H4 (cell line): ENCODE measurements at places on chromosomes 6 and 20. TPM values are rescaled to one million over a fixed set of nuclear protein-coding genes. Genes with fewer than 3 reads are reported as not detected.

DNA sequence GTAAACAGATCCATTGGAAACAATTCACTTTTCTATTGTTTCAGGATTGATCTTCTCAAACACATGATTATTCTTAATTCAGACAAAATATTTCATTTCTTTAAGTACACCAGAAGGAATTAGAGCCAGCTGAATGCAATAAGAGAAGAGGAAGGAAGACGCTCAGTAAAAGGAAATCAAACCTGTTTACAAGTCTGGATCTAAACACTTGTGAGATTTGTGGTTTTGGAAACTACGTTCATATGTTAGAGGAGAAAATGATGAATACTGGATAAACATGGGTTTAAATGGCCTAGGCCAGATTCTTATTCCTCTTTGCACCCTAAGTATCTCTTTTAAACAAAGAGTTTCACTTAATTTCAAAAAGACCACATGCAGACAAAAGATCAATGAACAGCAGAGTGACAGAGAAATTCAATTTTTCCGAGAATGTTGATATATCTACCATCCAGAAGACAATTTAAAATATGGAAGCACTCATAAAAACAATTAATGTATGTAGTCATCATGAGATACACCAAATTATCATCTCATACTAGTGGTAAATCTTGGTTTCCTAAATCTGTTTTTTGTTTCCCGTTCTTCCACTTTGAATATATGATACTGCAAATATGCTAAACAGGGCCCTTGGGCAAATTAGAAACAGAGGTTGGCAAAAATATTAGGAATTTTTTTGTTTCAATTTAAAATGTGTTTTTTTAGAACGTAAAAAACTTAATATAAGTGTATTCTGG, 703.5 kb upstream of the CITED2 start:
- DNase-seq = no peak

GRCh38 chr6:89475101-89475500, 42.1 kb downstream of the ANKRD6 start:
- DNase-seq = no peak

DNA sequence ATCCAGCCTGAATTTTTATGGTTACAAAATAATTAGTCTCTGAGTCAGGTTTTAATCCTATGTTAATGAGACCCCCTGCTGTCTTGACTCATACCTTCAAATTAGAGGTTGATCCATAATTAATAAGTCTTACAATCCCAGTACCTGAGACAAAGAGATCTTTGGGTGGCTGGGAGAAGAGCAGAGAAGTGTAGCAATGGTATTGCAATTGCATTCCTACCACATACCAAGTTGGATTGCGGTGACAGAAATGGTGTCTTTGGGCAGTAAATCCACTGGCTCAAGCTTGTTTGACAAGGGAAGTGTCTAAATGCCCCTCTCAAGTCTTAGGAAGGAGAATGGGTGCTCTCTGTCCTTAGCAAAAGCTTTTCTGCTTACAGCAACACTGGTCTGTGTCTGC, 150.4 kb downstream of the BTBD3 start:
- no peak for DNase-seq

DNA sequence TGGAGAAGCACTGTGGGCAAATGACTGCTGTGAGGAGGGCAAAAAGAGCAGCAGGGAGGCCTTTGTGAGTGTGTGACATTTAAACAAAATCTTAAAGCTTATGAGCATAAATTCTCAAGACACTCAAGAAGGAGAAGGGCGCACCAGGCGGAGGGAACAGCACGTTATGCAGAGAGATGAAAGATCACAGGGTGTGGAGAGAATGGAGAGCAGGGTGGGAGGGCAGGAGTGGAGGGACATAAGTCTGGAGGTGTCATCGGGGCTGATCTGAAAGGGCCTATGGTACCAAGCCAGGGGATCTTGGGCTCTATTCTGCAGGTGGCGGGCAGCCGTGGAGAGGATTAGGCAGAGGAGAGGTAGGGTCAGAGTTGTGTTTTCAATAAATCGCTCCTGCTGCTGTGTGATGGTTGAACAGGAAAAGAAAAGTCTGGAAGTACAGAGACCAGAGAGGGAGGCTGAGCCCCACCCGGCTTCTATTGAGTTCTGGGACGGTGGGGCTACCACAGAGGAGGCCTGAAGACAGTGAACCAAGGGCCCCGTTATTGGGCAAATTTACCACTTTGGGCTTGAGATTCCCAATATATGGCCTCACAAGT, 24.3 kb upstream of the DLGAP4 start:
- DNase-seq = no peak

The VIP gene
- not detected in 2 replicates for total RNA-seq

GRCh38 chr20:15296422-15296821, 959.0 kb upstream of the FLRT3 start:
- no peak for DNase-seq

The EDEM2 gene
- total RNA-seq = 38.7 and 40.1 TPM in 2 replicates

The HCRTR2 gene
- not detected in 2 replicates for total RNA-seq

DNA sequence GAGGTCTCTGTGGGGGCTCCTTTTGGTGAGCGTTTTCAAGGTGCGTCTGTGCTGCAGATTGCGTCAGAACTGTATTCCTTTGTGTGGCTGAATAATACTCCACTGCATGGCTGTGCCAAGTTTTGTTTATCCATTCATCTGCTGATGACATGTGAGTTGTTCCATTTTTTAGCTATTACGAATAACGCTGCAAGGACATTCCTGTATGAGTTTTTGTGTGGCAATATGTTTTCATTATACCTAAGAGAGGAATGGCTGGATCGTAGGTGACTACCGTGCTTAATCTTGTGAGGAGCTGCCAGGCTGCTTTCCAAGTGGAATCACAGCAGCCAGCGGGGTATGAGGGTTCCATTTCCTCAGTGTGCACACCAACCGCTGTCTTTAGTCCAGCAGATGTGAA, 1.1 kb upstream of the DACT2 start:
- DNase-seq = no peak

DNA sequence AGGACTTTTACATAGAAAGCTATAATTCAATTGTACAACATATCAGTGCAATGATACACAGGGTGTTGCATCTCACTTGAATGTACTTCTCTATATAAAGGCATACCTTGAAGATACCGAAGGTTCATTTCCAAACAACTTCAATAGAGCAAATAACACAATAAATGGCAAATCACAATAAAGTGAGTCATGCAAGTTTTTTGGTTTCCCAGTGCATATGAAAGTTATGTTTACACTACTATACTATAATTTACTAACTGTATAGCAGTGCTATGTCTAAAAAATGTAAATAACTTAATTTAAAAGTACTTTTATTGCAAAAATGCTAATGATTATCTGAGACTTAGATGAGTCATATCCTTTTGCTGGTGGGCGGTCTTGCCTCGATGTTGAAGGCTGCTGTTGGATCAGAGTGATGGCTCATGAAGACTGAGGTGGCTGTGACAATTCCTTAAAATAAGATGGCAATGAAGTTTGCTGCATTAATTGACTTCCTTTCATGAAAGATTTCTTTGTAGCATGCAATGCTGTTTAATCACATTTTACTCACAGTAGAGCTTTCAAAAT, 188.8 kb downstream of the TASP1 start:
- DNase-seq = no peak

GRCh38 chr20:8667306-8667705, 401.6 kb upstream of the PLCB4 start:
- no peak for DNase-seq

- peak; percentile 26 for DNase-seq
Measured at GRCh38 chr6:118565311-118565960, 17.3 kb downstream of the PLN start.

The TRERF1 gene
- 4.3 and 5.2 TPM in 2 replicates for total RNA-seq

GRCh38 chr20:50569864-50570836, 60.0 kb downstream of the PTPN1 start:
- no peak for DNase-seq

DNA sequence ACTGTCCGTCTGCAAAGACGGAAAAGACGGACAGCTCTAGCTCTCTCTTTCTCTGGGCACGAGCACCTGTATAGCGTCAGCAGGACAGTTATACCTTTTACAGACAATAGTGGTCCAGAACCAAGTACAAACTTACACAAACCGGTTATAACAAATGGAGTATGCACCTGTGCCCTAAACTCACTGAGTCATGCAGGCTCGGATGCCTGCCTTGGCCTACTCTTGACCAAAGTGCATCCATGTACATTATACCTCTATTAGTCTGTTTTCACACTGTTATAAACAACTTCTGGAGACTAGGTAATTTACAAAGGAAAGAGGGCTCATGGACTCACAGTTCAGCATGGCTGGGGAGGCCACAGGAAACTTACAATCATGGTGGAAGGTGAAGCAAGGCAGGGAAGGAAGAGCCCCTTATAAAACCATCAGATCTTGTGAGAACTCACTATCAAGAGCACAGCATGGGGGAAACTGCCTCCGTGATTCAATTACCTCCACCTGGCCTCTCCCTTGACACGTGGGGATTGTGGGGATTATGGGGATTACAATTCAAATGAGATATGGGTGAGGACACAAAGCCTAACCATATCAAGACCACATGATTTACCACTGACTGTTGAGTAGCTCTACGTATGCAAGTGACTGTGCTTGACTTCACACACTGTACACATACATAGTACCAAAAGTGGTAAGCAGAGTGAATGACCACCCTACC, 23.1 kb downstream of the MAN1A1 start:
- no peak for DNase-seq

- no peak for DNase-seq
Measured at GRCh38 chr6:52675372-52675771, 4.5 kb downstream of the TMEM14A start.

The WFDC12 gene
- total RNA-seq = not detected in 2 replicates
